Activated CD4-positive, alpha-beta T cell treated with anti-CD3 and anti-CD28 coated beads, Interleukin-2, amount 10 ng/mL, durations not matched to agents 7 days and 5 days (primary cell): ENCODE measurements at places on chromosomes 7 and 10. TPM values are rescaled to one million over a fixed set of nuclear protein-coding genes. Genes with fewer than 3 reads are reported as not detected.

DRGX gene
- total RNA-seq, result not detected

HDAC9 gene
- 0.33 TPM for total RNA-seq

PRLHR gene
- total RNA-seq, result not detected

ATG9B gene
- 12.3 TPM for total RNA-seq

TACR2 gene
- total RNA-seq, result not detected

FEZF1 gene
- not detected for total RNA-seq

ARHGAP19 gene
- total RNA-seq, result 58.5 TPM

TMEM236 gene
- not detected for total RNA-seq

RBP3 gene
- total RNA-seq, result not detected

SPDYE1 gene
- not detected for total RNA-seq

STN1 gene
- 46.5 TPM for total RNA-seq

NKX1-2 gene
- not detected for total RNA-seq

FOXI2 gene
- total RNA-seq, result not detected

COL1A2 gene
- total RNA-seq, result 0.06 TPM

GRID2IP gene
- 0.07 TPM for total RNA-seq

- H3K36me3 ChIP-seq, result no peaks in the 10 kb centered on the region
- H3K27ac ChIP-seq, result no peak overlapping the region
- H3K4me1 ChIP-seq, result no peaks in the 10 kb centered on the region
- no peak for DNase-seq
- H3K4me3 ChIP-seq, result no peak overlapping the region
Measured at GRCh38 chr7:11716185-11716584, 115.8 kb downstream of the THSD7A start.

DNA sequence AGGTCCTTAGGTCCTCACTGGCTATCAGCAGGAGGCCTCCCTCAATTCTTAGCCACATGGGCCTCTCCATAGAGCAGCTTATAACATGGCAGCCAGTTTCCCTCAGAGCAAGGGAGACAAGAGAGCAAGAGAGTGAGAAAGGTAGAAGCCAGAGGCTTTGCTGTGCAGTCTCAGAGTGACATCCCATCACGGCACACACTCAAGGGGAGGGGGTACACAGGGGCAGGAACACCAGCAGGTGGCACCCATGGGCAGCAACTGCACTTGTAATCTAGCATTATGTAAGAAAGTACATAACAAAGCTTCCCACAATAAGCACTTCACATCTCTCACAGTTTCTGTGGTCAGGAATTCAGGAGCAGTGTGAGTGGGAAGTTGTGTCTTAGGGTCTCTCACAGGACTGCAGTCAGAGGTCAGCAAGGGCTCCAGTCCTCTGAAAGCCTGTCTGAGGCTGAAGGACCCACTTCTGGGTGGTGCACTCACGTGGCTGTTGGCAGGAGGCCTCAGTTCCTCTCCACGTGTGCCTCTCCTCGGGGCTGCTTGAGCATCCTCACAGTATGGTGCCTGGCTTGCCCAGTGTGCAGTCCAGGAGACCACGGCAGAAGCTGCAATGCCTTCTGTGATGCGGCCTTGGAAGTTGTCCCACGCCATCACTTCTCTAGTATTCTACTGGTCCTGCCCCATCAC lies 159.4 kb downstream of the OAT start:
- no peak overlapping the region for H3K27ac ChIP-seq
- H3K4me1 ChIP-seq, result no peaks in the 10 kb centered on the region
- H3K4me3 ChIP-seq, result no peak overlapping the region
- no peaks in the 10 kb centered on the region for H3K36me3 ChIP-seq

DNA sequence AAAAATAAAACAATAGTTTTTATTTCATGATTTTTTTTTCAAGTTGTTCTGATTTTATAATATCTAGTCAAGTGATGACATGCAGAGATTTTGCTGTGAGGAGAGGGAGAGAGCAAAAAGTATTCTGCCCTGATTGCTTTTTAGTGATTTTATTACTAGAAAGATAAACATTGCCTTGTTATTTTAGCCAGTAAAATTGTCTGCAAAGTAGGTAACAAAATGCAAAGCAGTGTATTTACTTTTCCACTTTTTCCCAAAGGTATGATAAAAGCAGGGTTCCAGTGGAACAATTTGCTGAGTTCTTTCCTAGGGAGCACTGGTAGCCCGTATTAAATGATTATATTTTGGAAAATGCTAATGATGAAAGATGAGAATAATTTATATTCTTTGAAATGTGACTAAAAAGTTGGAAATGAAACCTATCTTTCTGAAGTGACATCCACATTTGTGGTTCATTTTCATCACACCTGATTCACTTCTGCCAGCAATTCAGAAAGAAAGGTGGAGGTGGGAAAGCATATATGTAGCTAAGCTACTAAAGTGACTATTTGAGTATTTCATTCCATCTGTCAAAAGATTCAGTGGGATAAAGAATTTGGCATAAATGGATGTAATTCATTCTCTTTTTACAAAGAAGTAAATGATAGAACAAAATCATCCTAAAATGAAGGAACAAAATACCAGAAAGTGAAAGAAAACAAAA lies 300.3 kb downstream of the ADK start:
- H3K36me3 ChIP-seq, result peaks cover 8% of the 10 kb centered on the region
- no peak overlapping the region for H3K27ac ChIP-seq
- no peaks in the 10 kb centered on the region for H3K27me3 ChIP-seq
- peaks cover 8% of the 10 kb centered on the region for H3K4me1 ChIP-seq

DNA sequence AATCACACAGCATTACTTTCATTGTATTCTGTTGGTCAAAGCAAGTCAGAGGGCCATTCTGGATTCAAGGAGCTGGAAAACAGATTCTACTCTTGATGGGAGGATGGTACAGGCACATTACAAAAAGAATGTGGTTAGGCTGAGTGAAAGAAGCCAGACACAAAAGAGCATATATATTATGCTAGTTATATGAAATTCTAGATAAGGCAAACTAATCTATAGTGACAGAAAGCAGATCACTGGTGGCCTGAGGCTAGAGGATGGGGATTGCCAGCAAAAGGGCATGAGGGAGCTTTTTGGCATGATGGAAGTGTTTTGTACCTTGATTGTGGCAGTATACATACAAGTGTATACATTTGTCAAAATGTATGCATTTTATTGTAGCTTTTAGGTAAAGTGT lies 96.8 kb downstream of the SPAG6 start:
- H3K36me3 ChIP-seq, result peaks cover 5% of the 10 kb centered on the region

GRCh38 chr10:61931620-61932332 lies 30.3 kb downstream of the ARID5B start:
- no peaks in the 10 kb centered on the region for H3K27me3 ChIP-seq
- H3K27ac ChIP-seq, result no peak overlapping the region
- DNase-seq, result no peak
- H3K4me3 ChIP-seq, result no peak overlapping the region

DNA sequence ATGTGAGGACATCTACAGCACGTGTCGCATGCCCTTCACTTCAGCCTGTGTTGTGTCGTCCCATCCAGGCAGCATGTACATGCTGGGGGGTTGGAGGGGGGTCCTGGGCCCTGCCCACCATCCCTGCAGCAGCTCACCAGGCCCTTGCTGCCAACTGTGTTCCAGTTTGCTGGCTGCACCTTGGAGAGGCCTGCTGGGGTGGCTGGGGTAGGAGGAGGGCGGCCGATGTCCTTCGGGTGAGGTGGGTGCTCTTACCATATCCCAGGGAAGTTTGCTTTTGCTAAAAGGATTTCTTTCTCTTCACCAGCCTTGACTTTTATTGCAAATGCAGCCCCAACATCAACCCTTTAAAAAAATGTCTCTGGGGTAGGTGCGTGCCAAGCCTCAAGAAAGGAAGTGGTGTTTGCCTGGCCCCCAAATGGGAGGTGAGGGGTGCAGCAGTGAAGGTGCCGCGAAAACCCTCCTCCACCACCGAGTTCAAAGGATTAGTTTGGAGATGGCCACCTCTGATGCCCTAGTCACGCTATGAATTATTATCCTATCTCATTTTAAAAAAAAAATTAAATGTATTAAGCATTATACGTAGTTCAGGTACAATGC lies 165.8 kb upstream of the KLF6 start:
- peaks cover 64% of the 10 kb centered on the region for H3K4me1 ChIP-seq
- H3K4me3 ChIP-seq, result no peak overlapping the region
- H3K27me3 ChIP-seq, result no peaks in the 10 kb centered on the region
- peak overlapping the region; percentile 60 for H3K27ac ChIP-seq

- peak overlapping the region; percentile 76 for H3K27ac ChIP-seq
- DNase-seq, result no peak
- H3K4me3 ChIP-seq, result peak overlapping the region; percentile 80
- peaks cover 3% of the 10 kb centered on the region for H3K36me3 ChIP-seq
Measured at GRCh38 chr7:138980563-138981291, 462 bp downstream of the KIAA1549 start.

DNA sequence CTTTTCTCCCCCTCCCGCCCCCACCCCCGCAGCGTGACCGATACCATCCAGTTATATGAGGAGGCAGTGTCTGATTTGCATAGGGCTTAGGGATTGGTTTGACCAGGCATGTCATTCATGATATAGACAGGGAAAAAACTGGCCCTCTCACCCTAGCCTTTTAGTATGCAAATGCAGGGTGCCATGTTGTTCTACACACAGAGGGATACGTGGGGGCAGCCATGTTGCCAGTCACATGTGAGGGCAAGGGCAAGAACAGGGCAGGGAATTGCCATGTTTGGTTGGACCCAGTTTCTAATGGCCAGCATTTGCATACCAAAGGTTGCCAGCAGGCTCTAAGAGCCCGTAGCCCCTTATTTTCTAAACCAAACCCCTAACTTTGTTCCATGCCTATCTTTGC lies 552.1 kb downstream of the SORCS1 start:
- no peaks in the 10 kb centered on the region for H3K27me3 ChIP-seq
- no peak overlapping the region for H3K27ac ChIP-seq
- no peak overlapping the region for H3K4me3 ChIP-seq
- DNase-seq, result no peak
- no peaks in the 10 kb centered on the region for H3K4me1 ChIP-seq

DNA sequence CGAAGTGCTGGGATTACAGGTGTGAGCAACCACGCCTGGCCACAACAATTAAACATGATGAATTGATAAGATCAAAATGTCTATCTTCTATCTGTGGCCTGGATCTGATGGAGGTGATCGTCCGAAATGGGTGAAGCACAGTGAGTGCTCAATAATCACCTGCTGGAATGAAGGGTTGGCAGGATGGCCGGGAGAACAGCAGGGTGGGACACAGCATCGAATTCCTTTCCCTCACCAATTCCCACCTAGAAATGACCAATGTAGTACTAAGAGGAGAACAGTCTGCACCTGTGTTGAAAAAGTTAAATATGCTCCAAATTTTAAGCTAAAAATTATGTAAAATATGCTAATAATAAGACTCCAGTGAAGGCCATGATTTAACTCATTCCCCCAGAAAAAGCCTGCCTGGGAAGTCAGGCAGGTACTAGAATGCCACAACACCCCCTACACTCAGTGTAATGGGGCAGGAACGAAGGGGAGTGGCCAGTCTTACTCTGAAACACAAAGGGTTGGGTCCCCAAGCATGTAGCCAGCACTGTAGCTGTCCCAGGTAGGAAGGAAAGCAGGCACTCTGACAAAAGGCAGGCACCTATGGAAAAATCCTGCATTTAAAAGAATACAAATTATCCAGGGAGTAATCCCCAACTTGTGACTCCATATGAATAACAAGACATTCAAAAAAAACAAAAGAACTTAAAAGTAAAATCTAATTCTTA lies 110.3 kb downstream of the VPS41 start:
- H3K4me3 ChIP-seq, result no peak overlapping the region
- no peak overlapping the region for H3K27ac ChIP-seq
- no peaks in the 10 kb centered on the region for H3K4me1 ChIP-seq

DNA sequence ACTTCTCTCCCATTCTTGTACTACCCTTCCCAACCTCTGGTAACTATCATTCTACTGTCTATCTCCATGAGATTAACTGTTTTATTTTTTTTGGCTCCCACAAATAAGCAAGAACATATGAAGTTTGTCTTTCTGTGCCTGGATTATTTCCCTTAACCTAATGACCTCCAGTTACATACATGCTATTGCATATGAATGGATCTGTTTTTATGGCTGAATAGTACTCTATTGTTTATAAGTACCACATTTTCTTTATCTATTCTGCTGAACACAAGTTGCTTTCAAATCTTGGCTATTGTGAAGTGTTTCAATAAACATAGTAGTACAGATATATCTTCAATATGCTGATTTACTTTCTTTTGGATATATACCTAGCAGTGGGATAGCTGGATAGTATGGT lies 376.6 kb upstream of the KCND2 start:
- H3K27ac ChIP-seq, result no peak overlapping the region
- H3K4me3 ChIP-seq, result no peak overlapping the region
- H3K27me3 ChIP-seq, result no peaks in the 10 kb centered on the region
- no peaks in the 10 kb centered on the region for H3K36me3 ChIP-seq
- no peaks in the 10 kb centered on the region for H3K4me1 ChIP-seq
- DNase-seq, result no peak

GRCh38 chr7:18893156-18893555 lies 224.3 kb downstream of the TWIST1 start:
- H3K4me3 ChIP-seq, result no peak overlapping the region
- no peak overlapping the region for H3K27ac ChIP-seq

GRCh38 chr7:29084832-29085231 lies 61.5 kb downstream of the CPVL start:
- H3K27me3 ChIP-seq, result peaks cover 15% of the 10 kb centered on the region
- peaks cover 18% of the 10 kb centered on the region for H3K4me1 ChIP-seq
- no peak overlapping the region for H3K4me3 ChIP-seq
- H3K27ac ChIP-seq, result no peak overlapping the region

GRCh38 chr10:24569828-24570657 lies 153.6 kb downstream of the ARHGAP21 start:
- no peaks in the 10 kb centered on the region for H3K27me3 ChIP-seq
- H3K4me1 ChIP-seq, result peaks cover 3% of the 10 kb centered on the region
- no peaks in the 10 kb centered on the region for H3K36me3 ChIP-seq
- H3K27ac ChIP-seq, result no peak overlapping the region
- H3K4me3 ChIP-seq, result no peak overlapping the region

DNA sequence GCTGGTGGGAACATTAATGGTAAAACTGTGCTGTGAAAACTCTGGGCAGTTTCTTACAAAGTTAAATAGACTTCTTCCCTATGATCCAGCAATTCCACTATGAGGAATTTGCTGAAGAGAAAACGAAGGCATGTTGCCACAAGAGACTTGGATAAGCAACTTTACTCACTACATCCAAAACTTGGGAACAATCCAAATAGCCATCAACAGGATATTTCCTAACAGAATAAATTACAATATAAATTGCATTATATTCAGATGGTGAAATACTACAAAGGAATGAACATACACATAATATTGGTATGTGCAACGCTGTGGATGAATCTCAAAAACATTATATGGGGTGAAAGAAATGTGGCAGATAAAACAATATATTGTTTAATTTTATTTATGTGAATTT lies 21.4 kb upstream of the MKI67 start:
- no peak overlapping the region for H3K27ac ChIP-seq
- no peak overlapping the region for H3K4me3 ChIP-seq
- no peak for DNase-seq

DNA sequence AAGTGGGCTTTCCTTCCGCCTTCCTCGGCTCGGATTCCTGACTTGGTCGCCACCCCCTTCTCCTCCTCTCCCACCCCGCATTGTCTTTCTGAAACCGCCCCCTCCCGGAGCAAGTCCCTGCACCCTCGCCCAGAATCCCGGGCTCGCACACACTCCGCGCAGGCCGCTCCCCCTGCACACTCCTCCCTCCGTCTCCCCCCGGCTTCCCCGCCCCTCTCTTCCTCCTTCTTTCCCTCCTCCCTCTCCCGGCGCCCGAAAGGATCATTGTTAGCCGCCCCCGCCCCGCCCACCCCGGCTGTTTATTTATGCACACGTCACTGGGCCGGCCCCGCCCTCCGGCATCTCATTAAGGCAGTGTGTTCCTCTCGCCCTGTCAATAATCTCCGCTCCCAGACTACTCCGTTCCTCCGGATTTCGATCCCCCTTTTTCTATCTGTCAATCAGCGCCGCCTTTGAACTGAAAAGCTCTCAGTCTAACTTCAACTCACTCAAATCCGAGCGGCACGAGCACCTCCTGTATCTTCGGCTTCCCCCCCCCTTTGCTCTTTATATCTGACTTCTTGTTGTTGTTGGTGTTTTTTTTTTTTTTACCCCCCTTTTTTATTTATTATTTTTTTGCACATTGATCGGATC lies at the start of gene TCF7L2:
TSS of gene TCF7L2 (plus strand) at position 373 of the 633 bp plus-strand sequence. CDS start 510 bp downstream, outside the sequence.
- H3K4me3 ChIP-seq, result peak within 1 kb of the TSS; percentile 69
- peaks cover 1% of the 10 kb centered on the region for H3K36me3 ChIP-seq
- peaks cover 82% of the 10 kb centered on the region for H3K27me3 ChIP-seq
- no peak within 1 kb of the TSS for H3K27ac ChIP-seq
